ENCODE measurements at places on chromosomes 2 and 18. TPM values are rescaled to one million over a fixed set of nuclear protein-coding genes. Genes with fewer than 3 reads are reported as not detected.

IL1RL1 gene
- 44.0 TPM for total RNA-seq

DNA sequence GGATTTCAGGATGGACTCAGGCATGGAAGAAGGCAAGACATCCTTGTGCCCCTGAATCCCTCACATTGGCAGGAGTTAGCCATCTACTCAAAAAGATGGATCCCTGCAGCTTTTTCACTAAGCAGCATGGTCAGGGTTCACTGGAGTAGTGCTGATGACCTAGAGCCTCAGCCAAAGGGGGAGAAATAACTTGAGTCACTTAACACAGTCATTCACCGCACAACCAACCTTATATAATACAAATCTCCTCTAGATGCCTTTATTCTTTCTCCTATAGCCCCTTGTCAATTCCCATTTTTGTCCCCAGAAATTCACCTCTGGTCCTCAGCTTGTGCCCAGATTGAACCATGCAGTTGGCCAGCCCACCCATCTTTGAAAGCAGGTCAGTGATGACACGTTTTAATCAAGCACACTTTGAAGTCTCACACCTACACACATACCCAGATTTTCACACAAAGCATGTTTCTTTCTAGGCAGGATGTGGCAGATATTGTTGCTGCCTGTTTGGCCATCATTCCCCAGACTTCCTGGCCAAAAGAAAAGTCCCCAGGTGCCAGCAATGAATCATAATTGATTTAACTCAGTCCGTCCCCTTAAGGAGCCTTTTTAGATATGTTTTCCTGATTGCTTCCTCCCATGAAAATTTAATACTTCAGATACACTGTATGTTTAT, 84.2 kb downstream of the LBH start:
- DNase-seq, result no peak

PLEKHH2 gene
- 1.1 TPM for total RNA-seq

OTOS gene
- total RNA-seq, result not detected

DNA sequence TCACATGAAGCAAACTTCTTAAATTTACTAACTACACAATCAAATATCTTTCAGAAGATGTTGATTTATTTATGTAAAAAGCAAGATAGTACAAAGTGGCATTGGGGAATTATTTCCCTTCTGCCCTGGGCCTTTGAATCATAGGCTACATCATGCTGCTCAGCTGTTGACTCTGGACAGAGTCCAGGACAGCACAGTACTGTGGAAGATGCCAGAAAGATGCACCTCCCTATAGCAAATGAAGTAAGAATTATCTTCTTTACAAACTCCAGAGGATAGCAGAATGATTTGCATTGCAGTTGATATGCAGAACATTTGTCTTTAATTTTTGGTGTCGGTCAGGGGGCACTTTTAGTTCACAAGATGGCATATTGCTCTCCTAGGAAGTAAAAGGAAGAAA, 1354.5 kb upstream of the ZEB2 start:
- DNase-seq, result peak; percentile 30

NT5C1B gene
- not detected for total RNA-seq

MEMO1 gene
- 53.9 TPM for total RNA-seq

DNA sequence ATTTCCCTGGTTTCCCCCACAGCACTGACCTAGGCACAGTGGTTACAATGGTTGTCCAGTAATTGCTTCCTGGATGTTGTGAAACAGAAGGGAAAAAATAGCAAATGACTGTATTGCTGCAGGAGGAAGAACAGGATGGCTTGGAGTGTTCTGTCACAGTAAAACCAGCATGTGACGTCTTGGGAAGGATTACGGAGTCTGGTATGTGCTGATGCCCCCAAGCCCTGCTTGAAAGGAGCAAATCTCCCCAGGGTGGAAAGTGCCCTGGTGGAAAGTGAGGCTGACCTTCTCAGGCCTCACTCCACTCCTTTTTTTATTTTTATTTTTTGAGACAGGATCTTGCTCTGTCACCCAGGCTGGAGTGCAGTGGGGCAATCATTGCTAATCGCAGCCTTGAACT, 7.8 kb downstream of the RAB11FIP5 start:
- no peak for DNase-seq

DNA sequence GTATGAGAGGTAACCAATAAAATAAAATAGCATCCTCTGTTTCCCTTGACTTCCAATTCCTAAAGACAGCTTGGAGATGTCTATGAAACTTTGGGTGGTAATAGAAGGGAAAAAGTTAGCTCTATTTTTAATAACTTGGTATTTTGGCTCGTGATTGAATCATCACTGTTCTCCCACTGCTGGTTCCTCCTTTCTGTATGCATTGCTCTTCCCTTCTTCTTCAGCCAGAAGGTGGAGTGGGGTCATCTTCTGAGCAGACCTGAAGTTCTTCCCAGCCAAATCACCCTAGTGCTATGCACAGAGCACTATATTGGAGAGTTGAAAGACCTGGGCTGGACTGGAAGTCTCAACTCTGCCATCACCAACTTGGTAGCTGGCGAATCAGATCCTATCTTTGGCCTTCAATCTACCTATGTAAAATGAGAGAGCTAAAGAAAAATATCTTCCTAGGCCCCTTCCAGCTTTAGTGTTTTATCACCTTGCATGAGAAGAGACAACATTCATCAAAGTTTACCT, 54.1 kb downstream of the CPO start:
- no peak for DNase-seq

BUB1 gene
- 66.4 TPM for total RNA-seq

KLF11 gene
- 11.0 TPM for total RNA-seq

ABCB11 gene
- 0.44 TPM for total RNA-seq

GRCh38 chr2:170968205-170969003, 39.4 kb downstream of the GORASP2 start:
- DNase-seq, result no peak

DNA sequence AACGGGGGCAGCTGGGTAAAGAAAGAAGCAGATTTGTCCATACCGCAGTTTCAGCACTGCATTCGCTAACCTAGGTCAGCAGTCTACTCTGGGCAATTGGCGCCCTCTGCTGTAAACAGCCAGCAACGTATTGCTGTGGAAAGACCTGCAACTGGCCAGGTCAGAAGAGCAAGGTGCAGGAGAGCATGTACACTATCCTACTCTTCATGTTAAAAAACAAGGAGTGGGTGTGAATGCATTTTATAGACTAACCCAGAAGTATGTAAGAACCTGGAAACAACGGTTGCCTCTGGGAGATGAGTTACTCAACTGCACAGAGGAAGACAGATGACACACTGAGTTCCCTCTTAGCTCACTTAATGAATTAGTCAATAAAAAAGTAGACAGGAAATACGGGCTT, 6.2 kb downstream of the MRPS5 start:
- DNase-seq, result peak; percentile 64

DNA sequence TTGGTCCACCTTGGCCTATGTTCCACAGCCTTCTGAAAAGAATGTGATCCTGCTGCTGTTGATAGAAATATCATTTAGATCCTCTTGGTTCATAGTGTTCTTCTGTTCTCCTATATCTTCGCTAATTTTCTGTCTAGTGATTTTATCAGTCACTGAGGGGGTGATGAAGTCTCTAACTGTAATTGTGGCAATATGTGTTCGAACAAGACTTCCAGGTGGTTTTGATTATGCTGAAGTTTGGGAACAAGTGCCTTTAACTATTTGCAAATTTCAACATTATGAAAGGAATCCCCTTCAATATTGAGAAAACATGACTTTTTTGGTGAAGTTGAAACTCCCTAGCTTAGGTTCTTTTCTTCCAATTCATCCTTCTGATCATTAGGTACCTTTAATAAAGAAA, 140.4 kb downstream of the MTX2 start:
- DNase-seq, result no peak

PKDCC gene
- total RNA-seq, result 6.9 TPM

Measured in endothelial cell of umbilical vein (primary cell).